ENCODE measurements at places on chromosomes 13 and 19. TPM values are rescaled to one million over a fixed set of nuclear protein-coding genes. Genes with fewer than 3 reads are reported as not detected.

Gene ZNF358
- total RNA-seq = 47.6 TPM

Gene LIM2
- total RNA-seq = not detected

Gene ATP8B3
- 2.3 TPM for total RNA-seq

Gene PSG7
- total RNA-seq = not detected

Gene SHISA2
- total RNA-seq = 2.9 TPM

Gene CD37
- total RNA-seq = 21.3 TPM

Gene LRRC4B
- total RNA-seq = 3.5 TPM

Gene ERICH4
- total RNA-seq = not detected

Gene ZNF83
- total RNA-seq = 68.6 TPM

Gene MBD3L3
- not detected for total RNA-seq

Gene ZNF14
- total RNA-seq = 11.3 TPM

Gene GJB6
- not detected for total RNA-seq

Gene N4BP2L1
- total RNA-seq = 32.3 TPM

Gene TBXA2R
- total RNA-seq = 11.2 TPM

Gene CYP4F8
- total RNA-seq = not detected

Gene RFPL4A
- not detected for total RNA-seq

Gene TEX29
- total RNA-seq = 1.6 TPM

Gene NRTN
- total RNA-seq = not detected

Gene CGB7
- total RNA-seq = not detected

All from sciatic nerve (tissue), 2 donors.